Activated CD4-positive, alpha-beta T cell treated with anti-CD3 and anti-CD28 coated beads, Interleukin-2, amount 50 U/mL, for 48 hours (primary cell): ENCODE measurements at places on chromosomes 5 and 9.

- no peak for DNase-seq
These were observed 662 bp upstream of the DOLPP1 start for GRCh38 chr9:129080298-129080600.

DNA sequence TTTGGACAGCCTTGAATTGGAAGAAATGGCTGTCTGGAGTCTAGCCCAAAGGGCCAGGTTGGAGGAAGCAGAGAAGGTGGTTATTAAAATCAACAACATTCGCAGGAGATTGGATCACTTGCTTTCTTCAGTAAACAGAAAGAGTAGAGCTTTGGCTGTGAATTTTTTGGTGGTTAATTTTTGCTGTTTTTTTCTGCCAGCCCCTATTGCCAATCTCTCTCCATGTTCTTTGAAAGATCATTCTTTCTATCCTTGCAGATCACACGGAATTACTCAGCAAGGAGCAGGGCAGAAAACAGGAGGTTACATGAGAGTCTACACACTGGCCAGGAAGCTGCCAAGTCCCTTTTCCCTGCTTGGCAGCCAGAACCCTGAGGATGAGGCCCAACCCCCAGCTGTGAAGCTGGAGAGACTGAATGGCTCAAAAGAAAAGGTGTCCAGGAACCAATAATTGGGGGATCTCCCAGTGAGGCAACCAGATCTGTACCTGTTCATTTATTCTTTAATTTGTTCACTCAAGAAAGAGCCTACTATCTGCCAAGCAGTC lies 13.0 kb downstream of the GLRX start:
- no peak for DNase-seq

- DNase-seq, result no peak
These were observed 169.4 kb upstream of the CCNH start for GRCh38 chr5:87582149-87582548.

GRCh38 chr5:91541696-91542095 lies 158.6 kb upstream of the ARRDC3 start:
- DNase-seq, result no peak

DNA sequence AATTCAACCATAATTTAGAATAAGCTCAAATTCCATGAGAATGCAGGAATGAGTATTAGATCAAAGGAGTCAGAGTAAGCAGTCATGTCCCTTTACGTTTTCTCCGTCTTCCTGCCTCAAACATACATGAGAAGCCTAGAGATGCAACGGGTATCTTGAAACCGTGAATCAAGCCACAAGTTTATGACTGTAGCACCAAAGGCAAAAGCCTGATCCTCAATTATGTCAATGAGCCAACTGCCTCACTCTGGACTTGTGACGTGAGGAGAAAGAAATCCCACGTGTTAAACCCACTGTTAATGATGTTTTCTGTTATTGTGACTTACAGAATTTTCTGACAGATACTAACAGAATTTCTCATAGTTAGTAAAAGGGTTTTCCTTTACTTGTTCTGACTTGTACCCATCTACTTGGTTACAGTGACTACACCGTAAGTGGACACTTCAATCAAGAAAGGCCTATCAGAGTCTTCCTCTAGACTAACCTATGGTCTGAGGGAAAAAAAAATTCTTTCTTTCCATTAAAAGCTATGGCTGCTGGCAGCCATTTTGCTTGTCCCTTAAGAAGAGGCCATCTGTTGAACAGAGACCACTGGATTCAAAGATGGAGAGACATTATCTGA lies 35.3 kb upstream of the HK3 start:
- no peak for DNase-seq

DNA sequence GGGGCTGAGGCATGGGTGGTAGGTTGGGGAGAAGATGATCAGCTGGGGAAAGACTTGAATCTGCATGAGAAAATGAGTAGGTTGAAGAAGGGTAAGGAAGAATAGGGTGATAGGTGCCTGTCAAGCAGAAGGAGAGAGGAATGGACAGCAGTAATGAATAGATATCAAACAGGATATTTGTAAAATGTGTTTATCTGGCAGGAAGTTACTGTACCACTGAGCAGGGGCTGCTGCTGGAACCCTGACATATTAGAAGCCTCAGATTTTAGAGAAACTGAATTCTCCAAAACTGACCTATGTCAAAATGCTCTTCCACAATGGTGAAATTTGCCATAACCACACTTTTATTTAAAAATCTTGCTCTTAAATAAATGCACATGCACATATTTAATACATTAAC lies 41.0 kb downstream of the CCDC192 start:
- no peak for DNase-seq

- no peak for DNase-seq
These were observed 213.7 kb upstream of the MAP3K1 start for GRCh38 chr5:56601641-56602071.

DNA sequence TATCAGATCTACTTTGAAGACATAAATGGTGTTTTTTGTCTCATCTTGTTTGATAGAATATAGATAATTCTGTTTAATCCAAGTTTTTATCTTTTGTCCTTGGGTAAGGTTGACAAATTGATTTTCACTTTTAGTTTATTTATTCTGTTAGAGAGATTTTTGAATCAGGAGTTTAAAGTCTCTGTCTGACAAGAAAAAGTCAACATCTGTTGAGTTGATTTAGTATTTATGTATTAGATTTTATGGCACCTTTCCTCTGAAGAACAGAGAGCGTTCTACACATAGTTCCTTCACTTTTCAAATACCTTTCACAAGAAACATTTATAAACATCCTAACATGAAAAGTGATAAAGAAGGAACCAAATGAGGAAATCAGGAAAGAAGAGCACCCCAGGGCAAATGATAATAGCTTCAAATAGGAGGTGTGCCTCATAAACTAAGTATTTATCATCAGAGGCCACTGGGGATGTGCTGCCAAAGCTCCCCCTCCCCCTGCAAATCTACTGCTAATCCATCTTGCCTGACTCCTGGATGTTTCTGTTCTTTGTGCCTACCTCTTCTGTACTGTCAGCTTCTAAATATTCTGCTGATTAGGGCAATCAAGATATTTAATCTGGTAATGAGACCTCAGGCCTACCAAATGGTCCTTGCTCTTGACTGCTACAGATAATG lies 457.7 kb upstream of the CHD1 start:
- no peak for DNase-seq

DNA sequence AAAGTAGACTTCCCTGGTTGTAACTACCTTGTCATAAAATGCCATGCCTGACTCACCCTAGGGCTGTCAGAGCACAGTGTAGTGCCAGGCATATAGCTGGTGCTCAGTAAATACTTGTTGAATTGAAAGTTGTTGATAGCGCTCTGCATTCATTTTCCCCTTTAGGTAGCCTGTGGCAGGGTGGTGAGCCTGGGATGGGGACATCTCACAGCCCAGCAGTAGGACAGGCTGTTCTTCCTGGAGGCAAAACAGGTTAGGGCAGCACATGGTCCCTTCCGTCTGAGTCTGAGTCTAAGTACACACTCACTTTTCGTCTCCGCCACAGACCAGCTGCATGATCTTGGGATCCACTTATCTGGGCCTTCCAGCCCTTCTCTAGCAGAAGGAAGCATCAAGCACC lies 401.9 kb downstream of the ZSWIM6 start:
- no peak for DNase-seq

- no peak for DNase-seq
These were observed 895.1 kb downstream of the TLE1 start for GRCh38 chr9:80794197-80794596.

GRCh38 chr5:16901021-16901644 lies 35.0 kb downstream of the MYO10 start:
- no peak for DNase-seq

- no peak for DNase-seq
These were observed 126.4 kb downstream of the TTLL11 start for GRCh38 chr9:121966706-121967105.

DNA sequence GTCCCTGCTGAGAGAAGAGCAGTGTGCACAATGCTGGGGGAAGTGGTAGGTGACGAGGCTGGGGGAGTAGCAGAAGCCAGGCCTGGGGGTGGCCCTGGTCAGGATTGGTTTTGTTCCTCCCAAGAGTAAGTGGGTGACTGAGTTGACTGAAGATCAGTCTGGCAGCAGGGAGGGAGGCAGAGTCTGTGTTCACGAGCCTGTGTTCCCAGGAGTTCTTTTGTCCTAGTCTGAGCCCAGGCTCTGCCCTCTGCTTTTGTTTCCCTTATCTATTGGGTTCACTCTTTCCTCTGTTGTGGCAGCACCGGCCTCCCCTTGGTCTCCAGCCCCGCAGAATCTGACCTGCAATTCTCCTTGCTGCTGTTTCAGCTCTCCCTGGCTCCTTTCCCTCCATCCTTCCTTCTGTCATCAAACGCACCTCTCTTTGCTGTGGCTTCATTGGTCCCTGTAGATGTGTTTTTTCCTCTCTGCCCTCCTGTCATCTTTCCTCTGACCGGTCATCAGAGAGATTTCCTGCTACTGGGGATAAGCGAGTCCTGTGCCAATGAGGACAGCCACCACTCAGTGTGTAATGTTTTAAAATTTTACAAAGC lies 607.4 kb downstream of the KIF4B start:
- no peak for DNase-seq
